Thymus (tissue), 14 donors: ENCODE measurements at places on chromosomes 3 and 15. TPM values are rescaled to one million over a fixed set of nuclear protein-coding genes. Genes with fewer than 3 reads are reported as not detected.

DPPA2 gene
- 0.62 TPM for polyA plus RNA-seq

STRIT1 gene
- polyA plus RNA-seq, result 0.32 TPM

TTLL13 gene
- 0.32 TPM for polyA plus RNA-seq

FAM107A gene
- 63.9 TPM for polyA plus RNA-seq

CAMP gene
- 2.9 TPM for polyA plus RNA-seq

TBCCD1 gene
- polyA plus RNA-seq, result 7.3 TPM

GOLGA8S gene
- polyA plus RNA-seq, result 0.23 TPM

CHDH gene
- 0.57 TPM for polyA plus RNA-seq

SI gene
- 0.02 TPM for polyA plus RNA-seq

CAMK2N2 gene
- 0.14 TPM for polyA plus RNA-seq

CILP gene
- 5.2 TPM for polyA plus RNA-seq

TM6SF1 gene
- polyA plus RNA-seq, result 11.7 TPM

GUCA1C gene
- polyA plus RNA-seq, result 0.11 TPM

CYP19A1 gene
- polyA plus RNA-seq, result 2.2 TPM

EPHB1 gene
- 0.46 TPM for polyA plus RNA-seq

FES gene
- 19.4 TPM for polyA plus RNA-seq

GLDN gene
- 1.3 TPM for polyA plus RNA-seq

TBL1XR1 gene
- 66.5 TPM for polyA plus RNA-seq

PTPRG gene
- 4.1 TPM for polyA plus RNA-seq

C2CD4A gene
- polyA plus RNA-seq, result 11.6 TPM

SST gene
- 24.1 TPM for polyA plus RNA-seq

MINAR1 gene
- polyA plus RNA-seq, result 0.37 TPM

SAMD7 gene
- not detected for polyA plus RNA-seq

BNIP2 gene
- polyA plus RNA-seq, result 66.9 TPM

P2RY14 gene
- 2.1 TPM for polyA plus RNA-seq

STAC gene
- polyA plus RNA-seq, result 0.80 TPM

PHLDB2 gene
- 37.8 TPM for polyA plus RNA-seq

ALDH1L1 gene
- polyA plus RNA-seq, result 15.6 TPM

SLC28A2 gene
- 0.02 TPM for polyA plus RNA-seq

FGF12 gene
- 1.1 TPM for polyA plus RNA-seq

PRSS50 gene
- 0.27 TPM for polyA plus RNA-seq

IL1RAP gene
- 5.7 TPM for polyA plus RNA-seq

SNX22 gene
- polyA plus RNA-seq, result 23.9 TPM

DNAJC13 gene
- 9.9 TPM for polyA plus RNA-seq
